ENCODE measurements at places on chromosomes 3 and 15.

- DNase-seq = no peak
These were observed 58.8 kb downstream of the NCEH1 start for GRCh38 chr3:172651936-172652625.

DNA sequence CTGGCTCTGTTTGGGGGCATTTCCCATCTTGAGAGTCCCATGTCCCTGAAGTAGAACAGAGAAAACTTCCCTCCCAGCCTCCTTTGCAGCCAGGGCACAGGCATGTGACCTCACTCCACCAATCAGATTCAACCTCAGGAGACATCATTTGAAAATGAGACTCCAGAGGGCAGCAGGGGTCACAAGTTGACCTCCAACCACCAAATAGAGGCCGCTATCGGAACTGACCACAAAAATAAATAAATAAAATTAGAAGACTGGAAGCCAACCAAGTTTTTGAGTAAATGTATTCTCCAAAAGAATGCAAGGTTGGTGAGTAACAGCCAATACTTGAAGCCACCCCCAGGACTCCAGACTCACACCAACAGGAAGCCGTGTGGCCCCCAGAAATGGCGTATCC is 106.5 kb downstream of the CHSY1 start:
- no peak for DNase-seq

DNA sequence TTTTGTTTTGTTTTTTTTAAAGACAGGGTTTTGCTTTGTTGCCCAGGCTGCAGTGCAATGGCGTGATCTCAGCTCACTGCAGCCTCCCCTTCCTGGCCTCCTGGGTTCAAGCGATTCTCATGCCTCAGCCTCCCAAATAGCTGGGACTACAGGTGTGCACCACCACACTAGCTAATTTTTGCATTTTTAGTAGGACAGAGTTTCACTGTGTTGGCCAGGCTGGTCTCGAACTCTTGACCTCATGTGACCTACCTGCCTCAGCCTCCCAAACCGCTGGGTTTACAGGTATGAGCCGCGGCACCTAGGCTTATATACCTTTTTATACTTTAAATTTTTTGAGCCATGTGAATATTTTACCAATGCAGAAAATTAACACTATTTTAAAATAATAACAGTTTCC is 56.9 kb upstream of the HERC1 start:
- DNase-seq = no peak

DNA sequence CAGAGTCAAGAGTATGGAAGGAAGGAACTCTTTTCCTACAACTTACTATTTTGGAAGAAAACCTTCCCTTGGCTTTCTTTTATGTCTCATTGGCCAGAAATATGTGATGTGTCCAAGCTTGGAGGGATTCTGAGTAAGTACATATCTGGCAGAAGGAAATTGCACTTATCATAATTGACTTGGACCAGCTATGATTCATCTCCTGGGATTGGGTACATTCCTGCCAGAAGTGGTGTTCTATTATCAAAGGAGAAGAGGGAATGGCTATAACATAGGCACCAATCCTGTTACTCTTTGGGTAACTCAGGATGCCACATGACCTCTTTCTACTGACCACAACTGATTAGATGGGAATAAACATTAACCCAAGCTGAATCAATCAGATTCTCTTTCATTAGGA is 13.5 kb upstream of the DAZL start:
- no peak for DNase-seq

DNA sequence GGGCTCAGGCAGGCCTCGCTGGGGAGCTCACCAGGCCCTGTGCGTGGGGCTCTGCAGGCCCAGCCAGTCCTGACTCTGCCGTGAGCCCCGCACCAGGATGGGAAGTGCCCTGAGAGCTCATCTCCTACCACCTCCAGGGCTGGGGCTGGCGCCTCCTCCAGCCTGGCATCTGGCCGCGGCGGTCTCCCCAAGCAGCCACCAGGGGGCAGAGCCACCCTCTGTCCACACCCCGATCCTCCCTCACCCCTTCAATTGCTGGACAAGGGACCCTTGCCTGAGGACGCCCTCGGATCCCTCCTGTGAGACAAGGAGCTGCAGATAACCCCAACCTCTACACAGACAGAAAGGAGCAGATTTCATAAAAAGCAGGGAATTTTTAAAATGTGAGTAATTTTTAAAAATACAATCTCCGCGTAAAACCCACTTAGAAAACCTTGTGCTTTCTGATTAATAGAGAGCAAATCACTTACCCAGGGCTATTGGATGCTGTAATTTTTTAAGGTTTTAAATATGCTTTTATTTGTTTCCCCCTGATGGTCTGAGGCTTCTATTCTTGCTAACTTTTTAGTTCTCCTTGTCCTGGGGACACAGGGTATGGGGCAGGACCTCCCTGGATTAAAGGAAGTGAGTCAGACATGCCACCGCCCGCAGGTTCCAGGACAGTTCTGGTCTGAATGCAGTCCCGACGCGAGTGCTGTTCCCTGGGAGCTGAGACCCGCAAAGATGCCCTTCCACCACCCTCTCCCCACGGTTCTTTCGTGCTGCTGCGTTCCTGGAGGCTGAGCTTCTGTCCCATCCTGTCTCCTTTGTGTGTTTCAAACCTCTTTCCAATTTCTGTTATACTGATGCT is 52.3 kb upstream of the CHRNA7 start:
- peak; percentile 61 for DNase-seq

GRCh38 chr3:65713016-65713415 is 325.7 kb downstream of the MAGI1 start:
- DNase-seq = no peak

- no peak for DNase-seq
These were observed 24.0 kb downstream of the TSEN2 start for GRCh38 chr3:12508291-12508700.

DNA sequence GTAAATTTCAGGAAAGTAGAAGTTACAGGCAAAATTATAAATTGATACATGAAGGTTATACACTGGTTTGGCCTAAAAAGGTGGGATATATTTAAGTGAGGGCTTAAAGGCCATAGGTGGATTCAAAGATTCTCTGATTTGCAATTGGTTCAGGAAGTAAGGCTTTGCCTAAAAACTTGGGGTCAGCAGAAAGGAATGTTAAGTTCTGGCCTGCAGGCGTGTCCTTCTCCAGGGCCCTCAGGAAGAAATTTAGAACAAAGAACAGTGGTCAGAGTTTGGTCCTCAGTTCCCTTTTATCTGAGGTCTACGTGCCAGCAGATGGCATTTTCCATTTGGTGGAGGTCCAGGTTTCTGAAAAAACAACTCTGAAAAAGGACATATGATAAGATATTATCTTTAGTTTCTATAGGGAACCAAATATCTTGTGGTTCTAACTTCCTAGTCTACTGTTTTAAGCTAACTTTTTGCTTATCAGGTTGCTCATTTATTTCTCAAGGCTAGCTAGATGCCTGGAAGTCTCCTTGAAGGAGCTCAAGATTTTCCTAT is 40.5 kb downstream of the SCN11A start:
- no peak for DNase-seq

- DNase-seq = no peak
These were observed 15.0 kb downstream of the RNF111 start for GRCh38 chr15:59002418-59002859.

DNA sequence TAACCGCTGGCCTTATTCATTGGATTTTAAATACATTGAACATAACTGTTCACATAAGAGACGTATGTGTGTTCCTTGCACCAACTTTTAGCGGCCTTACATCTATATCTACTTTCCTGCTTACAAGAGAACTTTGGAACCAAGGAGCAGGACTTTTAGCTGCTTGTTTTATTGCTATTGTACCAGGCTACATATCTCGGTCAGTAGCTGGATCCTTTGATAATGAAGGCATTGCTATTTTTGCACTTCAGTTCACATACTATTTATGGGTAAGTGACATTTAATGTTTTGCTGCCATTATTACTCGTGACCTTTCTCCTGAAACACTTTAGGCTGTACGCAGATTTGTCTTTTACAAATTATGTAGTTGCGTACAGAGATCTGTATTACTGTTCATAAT is 47.1 kb downstream of the STT3B start:
- no peak for DNase-seq

- no peak for DNase-seq
These were observed 260.1 kb downstream of the UACA start for GRCh38 chr15:70503073-70503745.

- DNase-seq = no peak
These were observed 20.5 kb upstream of the LIMD1 start for GRCh38 chr3:45574067-45574494.

- DNase-seq = no peak
These were observed 106.4 kb downstream of the TP63 start for GRCh38 chr3:189737619-189738018.

DNA sequence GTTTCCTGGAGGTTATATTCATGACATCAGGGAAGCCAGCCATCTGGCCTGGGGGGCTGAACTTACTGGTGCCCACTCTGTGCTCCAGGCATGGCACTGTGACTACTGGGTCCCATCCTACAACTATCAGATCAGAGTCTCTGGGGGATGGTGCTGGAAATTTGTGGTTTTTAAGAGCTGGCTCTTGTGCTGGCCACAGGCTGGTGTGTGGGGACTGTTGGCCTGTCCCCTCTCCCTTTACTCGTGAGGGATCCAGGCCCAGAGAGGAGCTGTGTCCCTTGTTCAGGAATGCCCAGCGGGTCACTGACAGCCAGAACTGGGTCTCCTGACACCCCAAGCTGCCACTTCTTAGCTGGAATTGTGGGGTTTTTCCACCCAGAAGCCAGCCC is 44.5 kb upstream of the SEC22A start:
- DNase-seq = no peak

DNA sequence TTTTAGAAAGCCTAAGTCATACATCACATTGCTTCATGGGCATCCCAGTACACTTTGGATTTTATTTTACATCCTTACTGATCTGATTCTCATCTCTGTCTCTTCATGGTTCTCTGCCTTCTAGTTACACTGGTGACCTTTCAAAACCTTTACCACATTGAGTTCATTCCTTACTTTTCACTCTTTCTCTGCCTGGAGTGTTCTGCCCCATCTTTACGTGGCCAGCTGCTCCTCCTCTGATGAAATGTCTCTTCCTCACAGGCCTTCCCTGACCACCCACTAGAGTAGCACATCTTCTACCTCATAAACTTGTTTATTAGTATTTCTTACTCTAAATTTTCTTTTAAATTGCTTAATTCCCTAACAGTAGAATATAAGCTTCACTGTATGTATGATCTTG is 17.7 kb downstream of the CTNNB1 start:
- DNase-seq = no peak

GRCh38 chr3:159455741-159456181 is 532.9 kb upstream of the IL12A start:
- DNase-seq = no peak

DNA sequence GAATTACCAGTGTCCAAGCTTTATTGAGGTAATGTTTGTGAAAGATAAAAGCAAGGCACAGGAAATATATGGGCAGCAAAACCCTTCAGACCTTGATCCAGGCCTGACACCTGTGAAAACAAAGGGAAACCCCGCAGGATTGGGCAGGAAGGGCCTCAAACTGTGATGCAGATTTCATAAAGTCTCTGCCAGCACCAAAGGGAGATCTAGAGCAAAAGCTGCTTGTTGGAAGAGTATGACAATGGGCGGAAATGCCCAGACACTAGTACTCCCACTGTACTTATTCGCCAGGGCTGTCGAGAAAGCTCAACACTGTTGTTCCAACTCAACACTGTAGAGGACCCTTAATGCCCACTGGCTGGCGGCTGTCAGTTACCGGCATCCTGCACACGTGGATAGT is 207.9 kb downstream of the CD47 start:
- no peak for DNase-seq

DNA sequence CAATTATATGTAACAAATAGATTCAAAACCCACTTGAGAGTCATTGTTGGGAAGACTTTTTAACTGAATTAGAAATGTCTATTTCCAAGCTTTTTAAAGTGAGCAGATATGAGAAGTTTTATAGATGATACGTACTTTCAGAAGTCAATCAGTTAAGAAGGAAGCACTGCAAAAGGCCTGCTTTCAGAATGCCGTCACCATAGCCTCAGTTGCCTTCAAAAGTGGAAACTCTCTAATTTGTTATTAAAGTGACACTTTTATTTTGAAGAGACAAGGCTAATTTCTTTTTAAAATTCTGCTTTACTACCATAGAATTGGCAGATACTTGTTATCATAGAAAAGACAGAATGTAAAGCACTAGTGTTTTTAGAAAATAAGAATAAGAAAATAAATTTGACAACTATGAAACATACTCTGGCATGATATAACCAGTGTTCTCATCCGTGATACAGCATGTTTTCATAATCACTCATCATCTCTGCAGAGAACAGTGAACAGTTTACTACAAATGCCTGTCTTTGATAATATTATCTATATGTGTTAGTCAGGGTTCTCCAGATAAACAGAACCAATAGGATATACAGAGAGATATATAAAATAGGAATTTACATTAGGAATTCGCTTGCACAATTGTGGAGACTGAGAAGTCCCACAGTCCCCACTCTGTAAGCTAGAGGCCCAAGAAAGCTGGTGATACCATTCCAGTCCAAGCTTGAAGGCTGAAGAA is 7.0 kb upstream of the PLD1 start:
- no peak for DNase-seq

DNA sequence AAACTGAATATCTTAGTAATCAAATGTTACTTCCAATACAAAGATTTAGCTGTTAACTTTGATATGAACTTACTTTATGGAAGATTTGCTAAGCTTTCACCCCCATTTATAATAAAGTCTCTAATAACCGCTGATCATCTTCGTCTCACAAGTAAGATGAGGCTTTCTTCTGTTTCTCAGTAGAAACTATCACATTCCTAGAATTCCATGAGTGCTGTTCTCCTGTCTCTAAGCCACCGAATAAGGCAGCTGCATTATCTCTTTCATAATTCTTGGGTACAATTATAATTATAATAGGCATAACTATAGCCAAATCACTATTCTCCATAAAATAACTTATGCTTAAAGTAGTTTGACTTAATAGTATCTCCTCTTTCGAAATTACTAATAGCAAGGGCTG is 18.3 kb upstream of the SETMAR start:
- no peak for DNase-seq

GRCh38 chr3:47874913-47875312 is 72.0 kb downstream of the DHX30 start:
- DNase-seq = no peak

DNA sequence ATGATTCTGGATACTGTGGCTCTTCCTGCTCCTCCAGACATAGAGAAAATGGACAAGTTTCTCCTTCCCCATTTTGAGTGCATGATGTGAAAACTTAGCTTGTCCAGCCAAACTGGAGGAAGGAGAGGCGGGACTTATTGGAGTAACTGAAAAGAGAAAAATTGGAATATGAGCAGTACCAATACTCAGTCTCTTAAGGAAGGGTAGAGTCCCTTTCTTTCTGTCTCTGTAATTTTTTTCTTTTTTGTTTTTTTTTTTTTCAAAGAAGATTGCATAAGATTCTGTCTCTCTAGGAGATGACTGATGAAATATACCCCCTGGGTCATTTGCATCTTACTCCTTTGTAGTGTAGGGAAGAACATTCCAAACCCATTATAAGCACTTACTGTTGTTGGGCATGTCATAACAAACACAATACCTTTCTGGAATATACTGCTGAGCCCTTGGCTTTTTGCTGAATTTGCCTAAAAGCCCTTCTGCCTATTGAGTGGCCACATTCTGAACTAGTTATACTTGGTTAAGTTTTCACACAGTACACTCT is 498.1 kb upstream of the TPRG1 start:
- no peak for DNase-seq

- DNase-seq = no peak
These were observed 575.1 kb downstream of the FOXP1 start for GRCh38 chr3:71008350-71008935.
